ENCODE measurements at places on chromosomes 5 and 9. TPM values are rescaled to one million over a fixed set of nuclear protein-coding genes. Genes with fewer than 3 reads are reported as not detected.

Gene PCDHB14
- total RNA-seq: 0.88 TPM

Gene TUSC1
- 7.7 TPM for total RNA-seq

Gene STPG3
- not detected for total RNA-seq

Gene PAEP
- not detected for total RNA-seq

Gene CARTPT
- not detected for total RNA-seq

Gene BTNL9
- total RNA-seq: not detected

Gene SLC31A1
- total RNA-seq: 14.9 TPM

Gene GMCL2
- total RNA-seq: not detected

DNA sequence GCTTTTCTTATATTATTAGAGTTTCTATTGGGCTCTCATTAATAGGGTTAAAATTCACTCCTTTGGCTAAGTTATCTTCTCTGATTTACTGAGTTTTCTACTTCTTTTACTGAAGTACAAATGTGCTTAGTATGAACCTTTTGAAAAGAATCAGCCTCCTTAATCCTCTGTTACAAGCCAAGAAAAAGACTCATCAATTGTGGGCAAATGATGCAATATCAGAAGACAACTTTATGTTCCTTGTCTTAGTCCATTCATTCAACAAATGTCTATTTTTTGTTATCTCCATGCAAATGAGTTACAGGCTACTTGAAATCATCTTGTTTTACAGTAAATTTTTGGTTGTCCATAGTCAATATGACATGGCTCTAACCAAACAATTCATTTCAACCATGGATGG is 40.3 kb downstream of the SNCAIP start:
- DNase-seq: no peak

DNA sequence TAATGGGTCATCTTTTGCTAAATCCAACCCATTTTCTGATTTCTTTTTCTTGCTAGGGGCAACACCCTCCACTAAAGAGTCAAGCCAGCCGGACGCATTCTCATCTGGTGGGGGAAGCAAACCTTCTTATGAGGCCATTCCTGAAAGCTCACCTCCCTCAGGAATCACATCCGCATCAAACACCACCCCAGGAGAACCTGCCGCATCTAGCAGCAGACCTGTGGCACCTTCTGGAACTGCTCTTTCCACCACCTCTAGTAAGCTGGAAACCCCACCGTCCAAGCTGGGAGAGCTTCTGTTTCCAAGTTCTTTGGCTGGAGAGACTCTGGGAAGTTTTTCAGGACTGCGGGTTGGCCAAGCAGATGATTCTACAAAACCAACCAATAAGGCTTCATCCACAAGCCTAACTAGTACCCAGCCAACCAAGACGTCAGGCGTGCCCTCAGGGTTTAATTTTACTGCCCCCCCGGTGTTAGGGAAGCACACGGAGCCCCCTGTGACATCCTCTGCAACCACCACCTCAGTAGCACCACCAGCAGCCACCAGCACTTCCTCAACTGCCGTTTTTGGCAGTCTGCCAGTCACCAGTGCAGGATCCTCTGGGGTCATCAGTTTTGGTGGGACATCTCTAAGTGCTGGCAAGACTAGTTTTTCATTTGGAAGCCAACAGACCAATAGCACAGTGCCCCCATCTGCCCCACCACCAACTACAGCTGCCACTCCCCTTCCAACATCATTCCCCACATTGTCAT is 72.0 kb downstream of the NUP214 start:
- DNase-seq: no peak

- DNase-seq: peak; percentile 62
Measured at GRCh38 chr5:58410441-58410840, 49.4 kb downstream of the PLK2 start.

- DNase-seq: peak; percentile 80
Measured at GRCh38 chr9:113564498-113565237, 101.1 kb downstream of the RGS3 start.

- peak; percentile 31 for DNase-seq
Measured at GRCh38 chr5:84436866-84437265, 52.2 kb upstream of the EDIL3 start.

DNA sequence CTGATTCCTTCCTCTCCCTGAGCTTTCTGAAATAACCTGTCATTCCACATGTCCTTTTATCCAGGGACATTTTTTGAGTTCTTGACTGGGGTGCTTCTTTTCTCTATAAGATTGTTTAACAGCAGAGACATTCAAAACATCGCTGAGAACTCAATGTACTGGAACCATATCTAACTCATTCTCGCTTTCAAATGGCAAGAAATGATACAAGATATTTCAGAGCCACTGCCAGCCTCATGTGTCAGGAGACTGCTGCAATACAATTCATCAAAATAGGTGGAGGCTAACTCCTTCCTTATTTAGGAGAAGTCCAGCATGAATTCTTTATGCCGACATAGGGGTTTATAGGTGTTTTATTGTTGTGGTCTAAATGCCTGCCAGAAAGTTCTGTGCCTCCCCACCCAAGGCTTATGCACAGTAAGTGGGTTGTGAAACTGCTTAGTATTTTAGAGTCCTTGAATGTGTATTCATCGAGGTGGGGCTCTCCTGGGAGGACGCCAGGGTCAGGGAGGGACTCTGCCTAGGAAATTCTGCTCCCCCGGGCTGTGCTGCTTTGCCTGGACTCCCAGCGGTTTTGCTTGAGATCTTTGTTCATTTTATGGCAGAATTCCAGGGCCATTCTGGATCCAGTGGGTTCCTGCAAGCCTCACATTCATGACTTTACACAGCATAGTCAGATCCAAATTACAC is 53.9 kb downstream of the ZNF474 start:
- DNase-seq: peak; percentile 90

DNA sequence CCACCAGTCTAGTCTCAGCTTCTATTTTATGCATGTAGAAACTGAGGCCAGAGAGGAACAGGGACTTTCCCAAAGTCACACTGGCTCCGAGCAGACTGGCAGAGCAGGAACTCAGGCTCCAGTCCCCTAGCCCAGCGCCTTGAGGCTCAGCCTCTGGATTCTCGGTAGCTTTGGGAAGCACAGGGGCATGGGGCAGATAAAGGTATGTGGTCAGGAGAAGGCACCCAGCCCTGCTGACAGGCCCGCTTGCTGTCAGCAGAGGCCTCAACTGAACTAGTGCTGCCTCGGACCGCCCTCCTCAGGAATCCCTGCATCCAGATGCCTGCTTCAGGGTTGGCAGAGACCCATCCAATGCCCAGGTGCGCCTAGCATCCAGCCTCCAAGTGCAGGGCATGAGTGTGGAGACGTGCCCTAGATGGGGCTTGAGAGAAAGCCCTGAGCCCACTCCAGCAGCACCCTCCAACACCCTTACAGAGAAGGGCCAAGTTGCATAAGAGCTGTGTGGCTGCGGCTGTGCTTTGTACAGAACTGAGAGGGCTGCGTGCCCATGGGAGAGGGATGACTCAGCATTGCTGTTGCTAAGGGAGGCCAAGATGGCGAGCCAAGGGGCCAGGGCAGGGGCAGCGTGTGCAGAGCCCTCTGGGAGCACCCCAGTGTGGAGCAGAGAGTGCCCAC is 168.6 kb downstream of the MACROH2A1 start:
- DNase-seq: peak; percentile 79

DNA sequence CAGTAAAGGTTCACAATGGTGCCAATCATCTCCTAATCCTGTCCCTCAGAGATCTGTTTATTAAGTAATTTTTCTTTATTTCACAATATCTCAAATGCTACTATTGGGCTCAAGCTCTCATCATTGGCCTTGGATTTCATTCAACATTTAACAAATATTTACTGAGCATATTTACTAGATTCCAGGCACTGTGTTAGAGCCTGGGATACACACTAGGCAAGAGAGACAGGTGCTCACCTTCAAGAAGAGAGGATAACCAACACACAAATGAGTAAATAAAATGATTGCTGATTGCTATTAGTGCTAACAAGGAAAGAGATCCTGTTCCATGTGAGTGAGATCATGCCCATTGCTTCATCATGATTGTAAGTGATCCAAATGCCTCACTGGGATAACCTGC is 27.4 kb downstream of the PPP2R2B start:
- no peak for DNase-seq

DNA sequence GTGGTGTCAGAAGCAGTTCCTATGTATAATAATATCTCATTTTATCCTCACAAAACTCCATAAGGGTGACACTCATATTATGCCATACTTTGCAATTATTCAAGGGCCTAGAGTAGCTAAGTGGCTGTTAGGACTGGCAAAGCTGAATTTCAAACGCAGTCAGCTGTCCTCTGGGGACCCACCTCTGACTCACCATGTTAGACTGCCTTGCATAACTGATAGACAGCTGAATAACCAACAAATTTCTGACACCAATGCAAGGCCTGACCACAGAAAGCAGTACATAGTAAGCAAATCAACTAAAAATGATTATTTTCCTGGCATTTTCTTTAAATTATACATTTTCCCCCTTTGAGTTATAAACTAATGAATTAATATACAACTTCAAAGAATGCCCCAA is 251.6 kb upstream of the PTGER4 start:
- peak; percentile 69 for DNase-seq

DNA sequence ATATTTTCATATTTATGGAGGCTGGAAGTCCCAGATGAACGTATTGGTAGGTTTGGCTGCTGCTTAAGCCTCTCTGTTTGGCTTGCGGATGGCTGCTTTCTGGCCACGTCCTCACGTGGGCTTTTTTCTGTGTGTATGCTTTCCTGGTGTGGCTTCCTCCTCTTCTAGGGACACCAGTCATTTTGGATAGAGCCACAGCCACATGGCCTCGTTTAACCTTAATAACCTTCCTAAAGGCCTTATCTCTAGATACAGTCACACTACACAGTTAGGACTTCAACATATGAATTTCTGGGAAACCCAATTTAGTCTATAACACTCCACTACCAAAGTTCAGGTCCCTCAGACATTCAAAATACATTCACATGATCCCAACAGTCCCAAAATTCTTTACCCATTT is 26.9 kb downstream of the NUTM2F start:
- DNase-seq: no peak

DNA sequence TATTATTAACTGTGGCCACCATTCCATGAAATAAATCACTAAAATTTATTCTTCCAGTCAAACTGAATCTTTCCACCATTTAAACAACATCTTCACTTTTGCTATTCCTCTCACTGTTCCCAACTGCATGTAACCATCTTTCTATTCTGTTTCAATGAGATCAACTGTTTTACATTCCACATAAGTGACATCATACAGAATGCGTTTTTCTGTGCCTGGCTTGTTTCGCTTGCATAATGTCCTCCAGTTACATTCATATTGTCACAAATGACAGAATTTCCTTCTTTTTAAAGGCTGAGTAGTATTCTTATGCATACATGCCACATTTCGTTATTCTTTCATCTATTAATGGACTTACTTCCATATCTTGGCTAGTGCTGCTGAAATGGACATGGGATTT is 738.2 kb downstream of the SEMA5A start:
- DNase-seq: peak; percentile 29

DNA sequence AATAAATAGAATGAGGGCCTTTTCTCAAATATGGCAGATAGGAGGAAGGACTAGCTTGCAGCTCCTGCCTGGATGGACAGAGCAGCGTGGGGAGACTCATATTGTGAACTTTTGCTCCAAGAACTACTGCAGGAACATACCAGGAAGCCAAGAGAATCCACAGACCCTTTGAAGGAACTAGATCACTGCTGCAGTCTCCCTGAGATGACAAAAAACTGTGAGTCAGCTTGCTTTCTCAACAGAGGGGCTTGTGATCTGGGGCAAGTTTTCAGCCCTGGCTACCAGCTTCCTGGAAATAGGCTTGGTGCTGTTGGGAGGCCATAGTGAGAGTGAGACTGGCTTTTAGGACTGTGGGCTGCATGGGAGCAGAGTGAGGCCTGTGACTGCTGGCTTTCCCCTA is 170.6 kb upstream of the TRIM32 start:
- no peak for DNase-seq

DNA sequence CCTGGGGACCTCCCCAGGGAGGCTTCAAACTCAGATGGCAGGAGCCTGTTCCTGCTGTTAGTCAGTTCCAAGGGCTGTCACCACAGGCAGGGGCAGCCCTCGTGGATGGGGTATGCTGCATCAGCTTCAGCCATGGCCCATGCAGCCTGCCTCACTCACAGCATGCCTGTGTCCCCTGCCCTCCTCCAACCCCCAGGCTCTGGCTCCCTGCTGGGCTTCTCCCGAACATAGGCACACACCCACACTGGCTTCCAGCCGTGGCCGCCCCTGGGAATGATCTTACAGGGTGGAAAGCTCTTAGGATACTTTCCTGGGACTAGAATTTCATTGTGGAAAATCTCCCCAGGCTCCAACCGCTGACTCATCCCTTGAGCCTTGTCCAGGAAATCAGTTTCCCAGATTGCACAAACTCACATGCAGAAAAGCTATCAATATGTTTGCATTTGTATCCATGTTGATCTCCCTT is 163.8 kb downstream of the SEC61B start:
- peak; percentile 85 for DNase-seq

GRCh38 chr5:123545506-123545905 is 33.5 kb downstream of the CSNK1G3 start:
- DNase-seq: peak; percentile 33

GRCh38 chr9:133141833-133142595 is 21.0 kb upstream of the RALGDS start:
- no peak for DNase-seq

DNA sequence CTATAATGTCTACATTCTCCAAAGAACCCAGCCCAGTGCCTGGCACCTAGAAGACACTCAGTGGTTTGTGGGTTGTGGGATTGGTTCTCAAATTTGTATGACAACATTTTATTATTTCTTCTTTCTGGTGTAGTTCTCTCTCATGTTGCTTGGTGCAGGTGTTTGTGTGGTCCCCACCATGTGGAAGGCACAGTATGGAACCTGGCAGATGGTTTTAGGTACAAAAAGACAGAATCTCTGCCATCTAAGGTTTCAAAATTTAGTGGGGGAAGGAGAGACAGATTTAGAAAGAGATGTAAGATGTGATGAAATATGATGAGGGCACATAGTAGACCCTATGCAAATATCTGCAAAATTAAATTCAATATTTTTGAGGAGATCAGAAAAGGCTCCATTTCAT is 323.8 kb downstream of the CDK5RAP2 start:
- no peak for DNase-seq

GRCh38 chr9:80586786-80587330 is 1015.1 kb downstream of the TLE4 start:
- DNase-seq: no peak

DNA sequence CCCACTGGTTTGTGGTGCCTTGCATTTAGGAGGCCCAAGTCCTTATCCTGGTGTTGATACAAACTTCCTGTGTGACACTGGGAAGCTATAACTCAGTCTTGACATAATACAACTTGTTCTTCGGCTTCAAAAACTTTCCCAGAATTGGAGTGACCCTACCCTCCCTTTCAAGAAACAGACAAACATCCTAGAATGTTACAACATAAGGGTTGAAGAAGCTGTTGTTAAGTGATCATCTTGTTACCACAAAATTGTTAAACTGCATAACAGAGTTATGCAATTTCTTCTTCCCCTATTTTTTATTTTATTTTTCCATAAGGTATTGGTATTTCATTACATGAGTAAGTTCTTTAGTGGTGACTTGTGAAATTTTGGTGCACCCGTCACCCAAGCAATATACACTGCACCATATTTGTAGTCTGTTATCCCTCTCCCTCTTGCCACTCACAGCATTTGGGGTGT is 21.3 kb downstream of the TLR4 start:
- DNase-seq: no peak

DNA sequence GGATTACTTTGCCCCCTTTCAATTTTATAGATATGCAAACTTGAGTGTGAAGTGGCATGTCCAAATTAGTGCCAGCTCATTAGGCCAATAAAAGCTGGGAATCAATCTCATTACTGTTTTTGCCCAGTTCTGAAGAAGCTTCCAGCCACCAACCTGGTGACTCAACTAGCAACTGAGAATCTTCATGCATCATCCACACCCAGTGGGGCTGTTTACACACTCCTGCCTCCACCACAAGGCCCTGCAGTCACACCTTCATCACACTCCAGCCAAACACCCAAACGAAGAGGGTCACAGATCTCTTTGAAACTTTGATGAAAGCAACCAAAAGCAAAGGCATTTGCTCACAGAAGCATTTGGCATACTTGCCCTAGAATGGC is 41.3 kb upstream of the S1PR3 start:
- no peak for DNase-seq
